SK-N-MC (cell line): ENCODE measurements at places on chromosomes 7 and 10.

DNA sequence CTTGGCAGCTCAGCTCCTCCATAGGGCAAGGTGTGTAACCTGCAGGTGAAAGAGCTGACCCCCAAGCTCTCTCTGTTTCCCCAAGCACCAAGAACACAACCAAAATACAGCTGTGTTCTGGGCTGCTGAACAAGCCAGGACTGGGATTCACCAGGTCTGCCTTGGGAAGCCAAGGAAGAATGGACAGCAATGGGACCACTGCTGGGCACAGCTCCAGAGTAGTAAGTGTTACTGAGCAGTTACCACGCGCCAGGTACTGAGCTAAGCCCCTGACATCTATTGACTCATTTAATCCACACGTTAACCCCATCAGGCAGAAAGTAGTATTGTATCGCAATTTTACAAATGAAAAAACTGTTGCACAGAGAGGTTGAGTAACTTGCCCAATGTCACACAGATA, 168.3 kb downstream of the GRID1 start:
- DNase-seq: no peak

- no peak for DNase-seq
These were observed 63.7 kb downstream of the COL13A1 start for GRCh38 chr10:69865450-69865849.

DNA sequence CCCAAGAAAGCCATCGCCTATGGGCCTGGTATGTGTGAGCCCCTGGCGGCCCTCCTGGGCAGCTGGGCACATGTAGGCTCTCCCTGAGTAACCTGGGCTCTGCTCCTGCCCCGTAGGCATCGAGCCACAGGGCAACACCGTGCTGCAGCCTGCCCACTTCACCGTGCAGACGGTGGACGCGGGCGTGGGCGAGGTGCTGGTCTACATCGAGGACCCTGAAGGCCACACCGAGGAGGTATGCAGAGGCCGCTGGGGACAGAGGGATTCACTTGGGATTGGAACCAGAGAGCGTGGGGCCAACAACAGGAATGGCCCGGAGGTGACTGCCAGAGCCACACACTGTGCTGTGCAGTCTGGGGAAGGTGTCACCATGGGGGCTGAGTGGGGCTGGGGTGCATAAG, 7.3 kb downstream of the FLNC start:
- DNase-seq: no peak

DNA sequence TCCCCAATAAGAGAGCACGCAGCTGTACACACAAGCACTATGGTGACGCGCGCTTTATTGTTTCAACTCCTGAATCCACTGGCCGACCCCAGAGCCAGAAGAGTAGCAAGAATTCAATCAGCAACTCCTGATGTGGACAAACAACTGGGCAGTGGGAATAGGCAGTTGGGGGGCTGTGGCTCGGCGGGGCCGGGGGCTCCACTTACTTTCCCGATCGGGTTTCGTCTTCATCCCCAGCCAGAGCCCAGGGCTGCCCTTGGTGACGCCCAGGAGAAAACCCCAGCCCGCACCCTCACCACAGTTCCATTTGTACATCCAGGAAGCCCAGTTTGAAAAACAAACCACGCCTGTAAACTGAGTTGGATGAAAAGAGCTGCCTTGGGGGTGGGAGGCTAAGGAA, 38.7 kb downstream of the DAGLB start:
- DNase-seq: no peak

DNA sequence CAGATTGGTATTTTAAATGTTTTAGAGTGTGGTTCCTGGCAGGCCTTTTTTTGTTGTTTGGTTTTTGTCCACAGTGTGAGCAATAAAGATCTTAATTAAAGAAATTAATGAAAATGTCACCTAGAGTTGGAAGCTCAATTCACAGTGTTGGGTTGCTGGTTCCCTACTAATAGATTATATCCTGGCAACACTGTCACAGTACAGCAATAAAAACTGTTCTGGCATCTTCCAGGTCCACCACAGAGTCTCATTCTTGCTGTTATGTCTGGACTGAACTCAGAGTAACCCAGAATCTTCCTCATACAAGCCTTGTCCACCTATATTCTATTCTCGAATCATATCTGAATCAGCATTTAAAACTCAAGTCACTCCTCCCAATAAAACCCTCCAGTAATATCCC, 212.4 kb upstream of the LRRTM3 start:
- DNase-seq: no peak

- DNase-seq: no peak
These were observed 297.5 kb downstream of the GFRA1 start for GRCh38 chr10:115975506-115975905.

- DNase-seq: no peak
These were observed 28.3 kb downstream of the PPP1R3A start for GRCh38 chr7:113890331-113891030.

- no peak for DNase-seq
These were observed 48.4 kb downstream of the BMPR1A start for GRCh38 chr10:86804805-86805204.
